ENCODE measurements at places on chromosomes 4 and X.
A peak's percentile ranks its signal among the peaks of the same experiment; 100 is the strongest.

DNA sequence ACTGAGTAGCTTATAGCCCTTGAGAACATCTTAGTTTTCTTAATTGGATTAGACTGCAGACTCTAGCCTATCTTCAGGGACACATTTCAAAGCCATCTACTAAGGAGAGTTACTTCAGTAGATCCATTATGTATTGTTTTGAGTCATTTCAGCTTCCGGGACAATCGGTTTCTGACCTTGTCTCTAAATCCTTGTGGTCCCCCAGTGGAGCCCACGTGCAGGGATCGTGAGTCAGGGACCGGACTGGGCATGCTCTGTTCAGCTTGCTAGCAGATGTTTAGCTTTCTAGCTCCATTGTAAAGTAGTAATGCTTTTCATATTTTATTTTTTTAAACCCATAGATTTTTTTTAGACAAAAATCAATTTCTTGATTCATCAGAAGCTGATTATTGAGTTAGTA is 211.9 kb upstream of the PRPS2 start:
- DNase-seq, result no peak

DNA sequence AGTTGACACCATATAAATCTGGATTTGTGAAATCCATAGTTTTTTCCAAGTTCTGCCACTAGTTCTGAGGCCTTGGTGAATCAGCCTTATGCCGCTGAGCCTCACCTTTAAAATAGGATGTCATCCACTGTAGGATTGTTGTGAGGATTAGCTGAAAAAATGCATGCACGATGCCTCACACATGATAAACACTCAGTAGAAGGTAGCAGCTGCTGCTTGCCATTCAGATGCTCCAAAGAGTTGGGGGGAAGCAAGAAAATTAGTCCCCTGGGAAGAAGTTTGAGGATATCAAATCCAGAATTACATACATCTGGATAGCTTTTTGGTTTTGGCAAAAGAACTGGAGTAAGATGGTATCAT is 7.4 kb downstream of the MMAA start:
- DNase-seq, result no peak

DNA sequence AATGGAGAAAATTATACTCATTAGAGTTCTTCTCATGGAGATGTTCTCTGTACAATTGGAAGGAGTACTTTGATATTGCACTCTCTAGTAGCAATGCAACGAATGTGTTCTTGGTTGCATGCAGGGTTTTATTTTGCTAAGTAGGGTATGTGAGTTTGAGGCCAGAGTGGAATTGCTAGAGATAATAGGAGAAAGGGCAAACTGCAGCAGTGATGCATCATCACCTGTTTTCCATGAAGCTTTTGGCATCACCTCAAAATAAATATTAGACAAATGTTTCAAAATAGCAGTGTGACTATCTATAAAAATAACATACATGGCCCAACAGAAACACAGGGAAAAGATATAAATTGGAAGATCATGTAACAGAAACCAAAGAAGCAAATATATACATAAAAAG is 93.3 kb downstream of the TIGD2 start:
- no peak for DNase-seq

DNA sequence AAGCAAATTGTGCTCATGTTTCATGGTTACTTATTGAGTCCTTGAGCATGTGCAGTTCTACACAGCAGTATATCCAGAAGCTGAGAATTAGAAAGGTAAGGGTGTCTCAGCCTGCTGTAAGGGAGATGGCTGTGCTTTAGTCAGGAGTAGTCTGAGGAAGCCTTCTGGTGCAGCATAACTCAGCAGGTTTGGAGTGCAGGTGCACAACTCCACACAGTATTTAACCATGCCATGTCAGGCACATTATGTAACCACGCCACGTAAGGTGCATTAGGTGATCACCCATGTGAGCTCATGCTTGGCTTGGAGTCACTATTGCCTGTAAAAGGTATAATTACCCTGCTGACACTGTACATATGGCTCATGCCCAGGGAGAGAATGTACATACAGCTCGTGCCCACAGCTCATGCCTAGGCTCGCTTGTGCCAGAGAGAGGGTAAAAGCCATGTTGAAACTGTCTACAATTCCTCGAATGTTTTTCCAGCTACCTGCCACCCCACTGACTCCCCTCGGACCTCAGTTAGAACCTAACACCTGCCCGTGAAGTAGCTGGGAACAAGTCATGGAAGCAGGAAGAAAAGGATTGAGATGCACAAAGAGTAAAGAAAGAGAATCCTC is 37.8 kb downstream of the UCHL1 start:
- DNase-seq, result peak; percentile 32

DNA sequence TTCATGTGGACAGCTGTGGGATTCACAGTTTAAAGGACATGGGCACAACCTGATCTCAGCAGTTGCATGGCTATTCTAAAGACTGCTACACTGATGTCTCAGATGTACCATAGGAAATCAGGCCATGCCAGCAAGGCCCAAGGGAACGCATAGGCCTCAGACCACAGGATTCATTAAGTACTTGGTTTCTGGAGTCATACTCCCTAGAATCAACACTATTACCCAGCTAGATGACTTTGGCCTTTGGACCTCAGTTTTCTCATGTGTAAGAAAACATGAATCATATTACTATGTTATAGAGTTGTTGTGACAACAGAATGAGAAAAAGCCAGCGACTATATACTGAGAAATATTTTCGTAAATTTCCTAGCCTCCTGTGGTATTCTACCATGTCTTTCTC is 67.9 kb downstream of the NHS start:
- no peak for DNase-seq

- DNase-seq, result no peak
Measured at GRCh38 chr4:99076292-99076976, 12.2 kb downstream of the ADH5 start.

DNA sequence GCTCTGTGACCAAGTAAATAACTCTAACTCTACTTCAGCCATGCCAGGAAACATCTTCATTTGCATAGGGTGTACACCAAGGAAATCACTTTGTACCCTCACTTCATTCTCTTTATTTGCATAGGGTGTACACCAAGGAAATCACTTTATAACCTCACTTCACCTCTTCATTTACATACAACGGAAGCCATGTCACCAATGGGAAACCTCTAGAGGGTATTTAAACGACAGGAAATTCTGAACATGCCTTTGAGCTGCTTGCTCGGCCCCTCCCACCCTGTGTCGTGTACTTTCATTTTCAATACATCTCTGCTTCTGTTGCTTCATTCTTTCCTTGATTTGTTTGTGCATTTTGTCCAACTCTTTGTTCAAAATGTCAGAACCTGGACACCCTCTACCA is 848.1 kb upstream of the FRG1 start:
- DNase-seq, result peak; percentile 9

- DNase-seq, result no peak
Measured at GRCh38 chrX:24166078-24166477, 16.5 kb downstream of the ZFX start.

GRCh38 chrX:38150993-38151392 is 69.7 kb downstream of the SRPX start:
- no peak for DNase-seq

All from Jurkat, Clone E6-1 (cell line).